A375 (cell line): ENCODE measurements at places on chromosomes 4 and X. TPM values are rescaled to one million over a fixed set of nuclear protein-coding genes. Genes with fewer than 3 reads are reported as not detected.

Gene ZCCHC13
- not detected in 2 replicates for total RNA-seq

Gene CXorf49
- not detected in 2 replicates for total RNA-seq

Gene NAA11
- 48.1 and 52.4 TPM in 2 replicates for total RNA-seq

Gene TMSB15A
- 0.68 and 1.4 TPM in 2 replicates for total RNA-seq

Gene SSX3
- total RNA-seq, result not detected in 2 replicates

Gene PNMA3
- total RNA-seq, result 0.08 TPM in 1 of 2 replicates, not detected in the other

Gene TIGD4
- 1.3 and 1.5 TPM in 2 replicates for total RNA-seq

Gene SPATA4
- 0.05 and 0.30 TPM in 2 replicates for total RNA-seq

Gene GRIA2
- total RNA-seq, result 4.3 and 6.3 TPM in 2 replicates

Gene TREX2
- 0.69 and 1.2 TPM in 2 replicates for total RNA-seq

Gene PRR27
- total RNA-seq, result not detected in 2 replicates

Gene UGT2B17
- not detected in 2 replicates for total RNA-seq

Gene WDR1
- total RNA-seq, result 192 and 236 TPM in 2 replicates

Gene ZFX
- total RNA-seq, result 24.4 and 28.5 TPM in 2 replicates

Gene TMPRSS11B
- total RNA-seq, result not detected in 2 replicates

Gene TCEAL3
- total RNA-seq, result 15.4 and 16.2 TPM in 2 replicates

Gene RNF128
- 2.6 and 3.8 TPM in 2 replicates for total RNA-seq

Gene SATL1
- total RNA-seq, result not detected in 2 replicates

Gene ZCCHC12
- not detected in 2 replicates for total RNA-seq

Gene ARSJ
- total RNA-seq, result 16.6 and 19.7 TPM in 2 replicates

Gene P2RY8
- total RNA-seq, result not detected in 2 replicates

Gene CFAP299
- total RNA-seq, result not detected in 2 replicates

Gene SHISA3
- total RNA-seq, result 0.05 and 1.3 TPM in 2 replicates

Gene LONRF3
- total RNA-seq, result 8.3 and 10.3 TPM in 2 replicates

Gene EVC2
- 0.08 TPM in 1 of 2 replicates, not detected in the other for total RNA-seq

Gene RADX
- total RNA-seq, result 2.3 and 2.4 TPM in 2 replicates
